ENCODE measurements at places on chromosomes 12 and 14.

DNA sequence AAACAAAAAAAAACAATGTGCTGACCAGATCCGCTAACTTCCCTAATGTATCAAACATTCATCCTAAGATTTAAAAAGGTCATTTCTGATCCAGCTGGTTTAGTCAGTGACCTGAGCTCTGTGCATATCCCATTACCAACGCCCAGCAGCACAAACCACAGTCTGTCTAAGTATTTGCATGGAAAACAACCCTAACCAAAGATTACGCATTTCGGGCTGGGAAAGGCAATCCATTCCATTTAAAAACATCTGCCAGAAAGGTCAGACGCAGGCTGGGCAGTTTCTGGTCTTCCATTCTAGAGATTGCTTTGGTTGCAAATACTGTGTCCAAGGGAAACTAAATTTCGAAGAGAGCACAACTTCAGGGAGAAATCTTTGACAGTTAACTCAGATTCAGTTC lies 234.9 kb downstream of the FLRT2 start:
- no peak for DNase-seq

DNA sequence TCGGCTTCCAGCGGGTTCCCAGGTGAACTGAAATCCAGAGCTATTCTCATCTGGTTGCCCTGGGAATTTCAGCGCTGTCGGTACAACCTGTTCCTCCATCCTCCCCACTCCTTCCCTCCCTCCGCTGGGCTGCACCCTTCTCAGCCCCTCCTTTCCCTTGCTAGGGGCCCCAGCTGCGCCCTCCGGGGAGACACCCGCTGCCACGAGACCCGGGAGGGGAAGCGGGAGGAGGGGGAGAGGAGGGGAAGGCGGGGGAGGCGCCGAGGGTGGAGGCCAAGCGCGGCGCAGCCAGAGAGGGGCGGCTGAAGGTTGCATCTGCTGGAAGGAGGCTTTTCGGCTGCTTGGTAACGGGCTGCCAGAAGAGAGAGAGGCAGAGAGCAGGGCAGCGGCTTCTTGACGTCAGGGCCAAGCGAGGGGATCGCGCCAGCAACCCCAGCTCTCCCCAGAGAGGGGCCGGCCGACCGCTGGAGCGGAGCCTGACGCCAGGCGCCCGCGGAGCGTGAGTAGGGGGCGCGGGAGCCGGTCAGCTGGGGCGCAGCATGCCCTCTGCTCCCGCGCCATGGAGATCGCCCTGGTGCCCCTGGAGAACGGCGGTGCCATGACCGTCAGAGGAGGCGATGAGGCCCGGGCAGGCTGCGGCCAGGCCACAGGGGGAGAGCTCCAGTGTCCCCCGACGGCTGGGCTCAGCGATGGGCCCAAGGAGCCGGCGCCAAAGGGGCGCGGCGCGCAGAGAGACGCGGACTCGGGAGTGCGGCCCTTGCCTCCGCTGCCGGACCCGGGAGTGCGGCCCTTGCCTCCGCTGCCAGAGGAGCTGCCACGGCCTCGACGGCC lies at the start of gene KCNA5:
Gene KCNA5, plus strand, starts transcription at position 291 of the 831 bp plus-strand sequence. Its CDS starts 269 bp downstream, at position 560.
- no peak for DNase-seq

GRCh38 chr12:108816652-108817335 lies 40.6 kb downstream of the SSH1 start:
- DNase-seq = no peak

GRCh38 chr12:30414507-30414906 lies 281.2 kb downstream of the IPO8 start:
- DNase-seq = no peak

DNA sequence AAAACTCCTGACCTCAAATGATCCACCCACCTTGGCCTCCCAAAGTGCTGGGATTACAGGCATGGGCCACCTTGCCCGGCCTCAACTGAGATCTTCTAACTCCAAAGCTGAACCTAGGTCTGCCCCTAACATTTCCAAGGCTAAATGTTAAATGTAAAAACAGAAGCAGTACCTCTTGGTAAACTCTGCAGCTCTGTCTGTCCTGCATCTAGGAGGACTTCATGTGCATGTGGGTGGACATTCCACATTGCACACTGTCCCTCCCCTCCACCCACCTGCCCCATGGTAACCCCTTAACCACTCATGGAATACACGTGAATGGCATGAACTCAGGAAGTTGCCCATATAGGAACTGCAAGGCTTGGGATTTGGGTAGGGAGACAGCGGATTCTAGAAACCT lies 33.1 kb downstream of the SNX6 start:
- no peak for DNase-seq

DNA sequence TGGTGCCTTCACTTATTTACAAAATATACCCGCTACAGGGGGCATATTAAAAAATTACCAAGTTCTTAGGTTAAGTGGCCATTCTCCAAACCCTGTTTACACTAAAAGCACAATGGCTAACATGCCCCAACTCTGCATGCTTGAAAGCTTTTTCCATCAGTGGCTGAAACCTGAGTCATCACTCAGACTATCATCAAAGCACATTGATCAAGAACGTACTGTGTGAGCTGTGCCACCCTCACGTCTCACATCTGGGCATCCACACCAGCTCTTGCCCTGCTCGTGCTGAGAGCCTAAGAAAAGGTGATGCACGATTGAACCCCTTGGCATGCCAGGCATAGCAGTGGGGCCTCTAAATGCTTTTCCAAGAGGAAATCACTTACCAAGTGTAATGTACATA lies 13.2 kb downstream of the AQP6 start:
- no peak for DNase-seq

DNA sequence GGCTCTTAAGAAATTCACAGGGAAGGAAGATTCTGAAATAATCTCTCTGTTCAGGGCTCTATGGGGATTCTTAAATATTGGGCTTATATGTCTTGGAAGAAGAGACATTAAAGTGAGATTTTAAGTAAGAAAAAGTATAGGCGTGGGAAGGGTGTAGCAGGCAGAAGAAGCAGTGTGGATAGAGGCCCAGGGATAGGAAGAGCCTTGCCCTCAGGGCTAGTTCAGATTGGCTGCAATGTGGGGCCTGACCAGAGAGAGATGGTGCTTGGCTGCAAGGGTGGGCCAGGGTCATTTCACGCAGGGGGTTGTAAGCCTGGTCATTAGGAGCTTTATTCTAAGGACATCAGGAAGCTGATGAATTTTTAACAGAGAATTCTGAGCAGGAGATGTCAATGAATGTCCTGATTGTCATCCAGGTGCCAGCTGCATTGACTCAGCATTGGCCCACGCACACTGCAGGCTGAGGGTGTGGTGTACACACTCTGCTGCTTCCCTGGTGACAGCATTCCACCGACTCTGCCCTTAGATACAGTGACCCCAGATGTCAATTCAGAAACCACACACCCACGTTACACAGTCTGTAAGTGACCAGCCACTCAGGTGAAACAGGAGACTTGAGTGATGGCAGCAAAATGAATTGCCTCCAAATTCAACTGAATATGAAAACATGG lies 582.5 kb downstream of the NRXN3 start:
- no peak for DNase-seq

- DNase-seq = peak; percentile 12
Observed at GRCh38 chr12:30823156-30823699, 68.5 kb upstream of the CAPRIN2 start.

DNA sequence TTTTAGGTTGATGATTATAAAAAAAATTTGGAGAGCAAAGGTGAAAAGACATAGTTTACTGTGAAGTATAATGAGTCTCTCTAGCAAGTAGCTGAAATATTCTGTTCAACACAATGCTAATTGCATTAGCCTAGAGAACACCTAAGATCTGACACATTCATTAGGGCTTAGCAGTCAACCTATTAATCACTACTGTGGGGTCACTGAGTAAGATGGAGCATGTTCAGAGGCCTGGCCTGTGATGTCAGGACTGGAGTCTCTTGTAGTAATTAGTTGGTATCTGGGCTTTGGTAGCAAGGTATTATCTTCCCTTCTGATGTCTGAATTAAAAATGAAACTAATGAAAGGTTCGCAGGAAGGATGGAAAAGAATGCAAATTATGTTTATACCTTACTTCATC lies 112.7 kb downstream of the SLC16A7 start:
- DNase-seq = no peak

DNA sequence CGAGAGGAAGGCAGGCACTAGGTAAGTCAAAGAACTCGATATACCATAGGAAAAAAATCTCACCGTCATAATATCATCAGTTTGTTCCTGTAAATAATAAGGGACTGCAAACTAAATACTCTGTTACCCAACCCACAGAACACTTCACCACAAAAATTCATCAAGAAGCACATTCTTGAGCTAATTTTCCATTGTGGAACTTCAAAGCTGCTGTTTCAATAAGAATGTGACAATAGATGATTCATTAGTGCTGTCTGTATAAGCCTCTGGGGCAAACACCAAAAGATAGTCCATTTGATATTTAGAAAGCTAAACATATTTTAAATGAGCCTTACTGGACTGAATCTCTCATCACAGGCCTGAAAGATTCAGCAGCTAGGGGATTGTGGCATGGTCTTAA lies 219.4 kb downstream of the KSR2 start:
- no peak for DNase-seq

- DNase-seq = no peak
Observed at GRCh38 chr14:55519473-55520080, 60.4 kb upstream of the KTN1 start.

- DNase-seq = no peak
Observed at GRCh38 chr14:61326146-61326545, 4.8 kb downstream of the PRKCH start.

DNA sequence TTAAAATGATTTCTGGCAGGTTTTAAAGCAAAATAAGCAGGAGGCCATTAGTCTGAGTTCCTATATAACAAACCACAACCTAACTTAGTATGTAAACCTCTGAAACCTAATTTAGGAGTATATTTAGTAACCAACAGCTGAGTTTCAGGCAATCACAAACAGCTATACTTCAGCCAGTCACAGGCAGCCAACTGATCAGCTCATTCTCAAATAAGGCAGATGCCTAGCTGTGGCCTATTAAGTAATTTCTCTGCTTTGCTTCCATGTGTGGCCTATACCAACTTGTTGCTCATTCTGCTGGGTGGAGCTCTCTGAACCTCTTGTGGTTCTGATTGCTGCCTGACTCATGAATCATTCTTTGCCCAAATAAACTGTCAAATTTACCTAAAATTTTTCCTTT lies 408.9 kb upstream of the FBXO33 start:
- no peak for DNase-seq

GRCh38 chr12:132199526-132200319 lies 55.5 kb downstream of the NOC4L start:
- no peak for DNase-seq

- no peak for DNase-seq
Observed at GRCh38 chr12:79645235-79645630, 45.5 kb downstream of the PAWR start.

DNA sequence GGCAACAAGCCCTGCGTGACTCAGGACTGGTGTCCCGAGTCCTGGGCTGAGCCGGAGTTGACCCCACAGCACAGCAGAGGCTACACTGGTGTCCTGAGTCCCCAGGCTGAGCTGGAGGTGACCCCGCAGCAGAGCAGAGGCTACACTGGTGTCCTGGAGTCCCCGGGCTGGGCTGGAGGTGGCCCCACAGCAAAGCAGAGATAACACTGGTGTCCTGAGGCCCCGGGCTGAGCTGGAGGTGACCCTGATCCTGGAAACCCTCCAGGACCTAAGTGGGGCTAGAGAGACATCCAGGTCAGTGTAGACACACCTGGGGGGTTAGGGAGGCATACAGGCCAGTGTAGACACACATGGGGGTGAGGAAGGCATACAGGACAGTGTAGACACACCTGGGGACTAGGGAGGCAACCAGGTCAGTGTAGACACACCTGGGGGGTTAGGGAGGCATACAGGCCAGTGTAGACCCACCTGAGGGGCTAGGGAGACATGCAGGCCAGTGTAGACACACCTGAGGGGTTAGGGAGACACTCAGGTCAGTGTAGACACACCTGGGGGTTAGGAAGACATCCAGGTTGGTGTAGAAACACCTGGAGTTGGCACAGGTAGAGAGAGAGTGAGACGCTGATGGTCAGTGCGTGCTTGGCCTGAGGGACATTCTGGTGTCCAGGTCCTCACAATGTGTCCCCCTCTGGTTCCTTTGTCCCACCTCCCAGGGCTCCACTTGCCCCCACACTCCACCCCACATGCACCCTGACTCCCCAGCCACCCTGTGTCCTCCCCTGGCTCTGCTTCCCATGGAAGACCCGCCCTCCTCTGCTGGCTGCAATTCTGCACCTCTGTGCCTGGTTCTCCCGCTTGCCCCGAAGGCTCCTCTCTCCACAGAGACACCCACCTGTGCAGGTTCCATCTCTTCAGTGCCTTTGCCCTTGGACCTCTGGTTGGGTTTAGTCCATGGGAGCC lies 321.6 kb upstream of the SFSWAP start:
- no peak for DNase-seq

DNA sequence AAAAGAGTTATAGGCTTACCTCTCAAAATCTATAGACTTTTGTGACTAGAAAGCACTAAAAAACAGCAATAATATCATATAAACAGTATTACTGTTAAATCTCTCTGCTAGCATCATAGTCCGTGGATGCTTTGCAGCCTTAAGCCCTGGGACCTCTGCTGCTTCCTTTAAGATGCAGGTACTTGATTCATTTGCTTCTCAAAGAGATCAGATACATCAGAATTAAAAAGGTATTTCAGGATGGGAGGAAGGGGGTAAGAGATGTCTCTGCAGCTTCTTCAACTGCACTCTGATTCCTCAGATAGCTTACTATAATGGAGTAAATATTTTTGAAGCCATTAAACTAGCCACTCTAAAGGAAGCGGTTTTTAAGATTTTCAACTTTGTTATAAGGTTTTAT lies 49.3 kb downstream of the PAPLN start:
- DNase-seq = no peak

- DNase-seq = no peak
Observed at GRCh38 chr14:53841109-53842099, 115.2 kb downstream of the BMP4 start.

DNA sequence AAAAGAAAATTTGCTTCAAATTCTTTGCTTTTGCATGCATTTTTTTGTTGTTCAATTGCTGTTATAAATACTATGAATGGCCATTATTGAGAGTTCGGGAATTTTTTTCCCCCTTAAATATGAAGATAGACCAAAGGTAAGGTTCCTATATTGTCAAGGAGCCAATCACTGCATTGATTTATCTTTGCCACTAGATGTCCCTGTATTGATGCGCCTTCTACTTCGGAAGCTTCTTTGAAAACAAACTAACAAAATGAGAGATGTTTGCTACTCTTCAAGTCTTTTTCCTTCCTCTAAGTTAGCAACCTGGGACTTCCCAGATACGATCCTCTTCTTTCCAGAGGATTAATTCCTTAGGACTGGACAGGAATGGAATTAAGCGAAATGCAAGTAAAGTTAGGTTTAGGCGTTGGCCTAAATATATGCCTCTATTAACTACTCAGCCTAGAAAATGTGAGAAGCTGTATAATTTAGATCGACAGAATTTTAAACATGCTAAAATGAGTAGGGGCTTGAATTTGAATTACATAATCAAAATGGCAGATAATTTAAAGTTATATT lies 318.1 kb downstream of the AEBP2 start:
- no peak for DNase-seq

- DNase-seq = no peak
Observed at GRCh38 chr14:103131580-103131979, 8.3 kb downstream of the TNFAIP2 start.

GRCh38 chr14:69263364-69263763 lies 3.4 kb downstream of the GALNT16 start:
- no peak for DNase-seq

- no peak for DNase-seq
Observed at GRCh38 chr12:100824476-100824875, 29.9 kb downstream of the ANO4 start.
